ENCODE measurements at places on chromosomes 3 and 15. TPM values are rescaled to one million over a fixed set of nuclear protein-coding genes. Genes with fewer than 3 reads are reported as not detected.

PLA1A gene
- 0.75 TPM for total RNA-seq

KBTBD8 gene
- 5.8 TPM for total RNA-seq

DNA sequence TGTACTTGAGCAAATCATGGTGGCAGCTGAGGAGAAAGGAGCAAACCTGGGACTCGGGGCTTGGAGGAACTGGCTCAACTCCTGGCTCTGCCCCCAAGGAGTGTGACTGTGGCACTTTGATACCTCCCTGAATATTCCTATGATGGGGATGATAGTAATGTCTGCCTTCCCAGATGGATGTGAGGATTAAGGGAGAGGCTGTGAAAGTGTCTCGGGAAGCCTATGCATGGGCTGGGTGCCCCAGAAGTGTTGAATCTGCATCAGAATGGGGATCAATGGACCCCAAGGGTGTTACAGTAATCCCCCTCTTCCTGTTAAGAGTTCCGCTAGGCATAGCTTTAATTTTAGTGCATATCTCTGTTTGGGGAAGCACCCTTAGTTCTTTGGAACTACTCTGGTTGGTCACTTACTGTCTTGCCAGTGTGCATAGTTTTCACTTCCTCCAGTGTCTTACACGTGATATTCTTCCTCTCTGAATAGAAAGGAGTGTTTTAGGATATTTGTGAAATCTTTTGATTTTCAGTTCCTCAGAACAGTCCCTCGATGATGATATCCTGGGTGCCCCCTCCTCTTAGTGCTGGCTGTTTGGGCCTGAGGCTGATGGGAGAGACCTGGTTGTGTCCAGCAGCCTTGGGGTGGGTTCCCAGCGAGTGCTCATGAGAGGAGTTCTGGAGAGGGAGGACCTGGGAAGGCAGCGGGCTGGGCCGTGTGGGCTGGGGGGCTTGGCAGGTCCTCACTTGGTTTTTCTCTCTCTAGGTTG lies 97.5 kb downstream of the CHDH start:
- no peak for DNase-seq
- no peak overlapping the region for H3K4me3 ChIP-seq
- no peaks in the 10 kb centered on the region for H3K36me3 ChIP-seq
- H3K27me3 ChIP-seq: no peaks in the 10 kb centered on the region

DNA sequence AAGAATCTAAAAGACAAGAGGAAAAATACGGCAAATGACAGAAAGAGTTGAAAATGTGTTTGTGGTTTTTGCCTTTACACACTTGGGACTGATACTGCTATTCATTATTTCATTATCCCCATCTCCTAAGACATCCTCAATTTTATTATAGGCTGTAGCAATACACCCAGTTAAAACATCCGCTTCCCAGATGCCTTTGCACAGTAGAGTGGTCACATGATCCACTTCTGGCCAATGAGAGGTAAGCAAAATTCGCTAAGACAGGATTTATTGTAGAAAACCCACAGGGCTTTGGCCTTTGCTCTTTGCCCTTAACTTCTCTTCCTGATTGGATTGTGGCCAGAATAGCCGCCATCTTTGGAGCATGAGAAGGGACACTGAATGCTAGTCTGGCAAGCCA lies 53.2 kb upstream of the BOC start:
- H3K36me3 ChIP-seq: no peaks in the 10 kb centered on the region
- DNase-seq: no peak
- no peak overlapping the region for H3K27ac ChIP-seq
- no peaks in the 10 kb centered on the region for H3K4me1 ChIP-seq

DNA sequence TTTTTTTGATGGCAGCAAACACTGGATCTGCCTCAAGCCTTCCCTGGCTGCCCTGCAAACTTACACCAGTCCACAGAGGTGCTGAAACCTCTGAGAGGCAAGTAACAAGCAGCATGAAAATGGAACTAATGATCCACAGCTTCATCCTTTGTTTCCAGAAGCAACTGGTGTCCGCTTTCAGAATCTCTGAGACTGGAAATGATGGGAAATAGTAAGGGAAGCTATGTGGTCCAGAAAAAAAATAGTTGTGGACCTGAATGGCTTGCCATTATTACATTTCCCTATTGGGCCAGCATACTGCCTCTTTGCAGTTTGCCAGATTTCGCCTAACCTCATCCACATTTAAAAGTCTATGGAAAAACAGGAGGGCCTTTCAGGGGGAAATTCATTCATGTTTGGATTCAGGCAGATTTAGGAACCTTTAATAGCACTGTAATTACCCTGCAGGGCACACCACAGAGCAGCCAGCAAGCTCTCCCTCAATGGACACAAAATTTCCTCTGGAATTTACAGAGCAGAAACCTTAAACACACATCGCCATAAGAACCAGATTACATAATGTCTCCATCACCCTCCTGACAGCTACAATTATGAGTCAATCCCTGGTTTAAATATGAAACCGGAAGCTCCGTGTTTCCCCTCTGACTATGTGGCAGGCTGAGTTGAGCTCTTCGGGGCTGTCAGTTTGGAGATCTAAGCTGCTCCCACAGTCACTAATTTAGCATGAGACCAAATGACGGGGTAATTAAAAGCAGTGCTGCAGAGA lies 134.4 kb downstream of the TMCO5A start:
- no peak overlapping the region for H3K4me3 ChIP-seq
- H3K27ac ChIP-seq: peak overlapping the region; percentile 85
- H3K27me3 ChIP-seq: no peaks in the 10 kb centered on the region
- H3K36me3 ChIP-seq: no peaks in the 10 kb centered on the region
- H3K4me1 ChIP-seq: peaks cover 28% of the 10 kb centered on the region
- peak; percentile 14 for DNase-seq

DNA sequence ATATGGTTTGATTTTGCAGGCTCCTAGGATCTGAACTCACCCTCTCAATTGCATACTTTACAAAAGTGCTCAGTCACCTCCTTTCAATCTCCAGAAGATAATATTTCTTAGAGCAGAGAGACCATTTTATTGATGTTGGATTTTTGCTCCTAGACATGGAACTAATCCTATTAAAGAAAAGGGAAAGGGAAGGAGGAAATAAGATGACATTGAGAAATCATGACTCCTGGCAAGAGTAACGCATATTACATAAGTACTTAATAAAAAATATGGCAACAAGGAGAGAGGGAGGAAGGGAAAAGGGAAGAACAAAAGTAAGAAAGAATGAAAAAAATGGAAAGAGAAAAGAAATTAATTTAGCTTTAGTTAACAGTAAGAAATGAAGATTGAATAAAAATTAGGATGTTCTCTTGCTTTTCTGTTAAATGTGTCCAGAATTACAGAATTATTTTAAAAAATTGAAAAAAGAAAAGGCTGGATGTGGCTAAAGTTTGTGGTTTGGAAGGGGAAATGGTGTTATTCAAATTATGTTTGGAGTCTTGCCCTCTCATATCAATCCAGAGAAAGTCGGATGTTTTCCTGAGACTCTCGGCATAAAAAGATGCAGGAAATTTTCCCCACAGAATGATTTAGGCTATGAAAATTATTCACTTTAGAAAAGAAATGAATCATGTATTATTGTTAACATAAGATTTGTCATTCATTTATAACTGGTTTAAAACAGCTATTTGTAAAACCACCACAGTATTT lies 474.0 kb downstream of the FGF12 start:
- H3K27ac ChIP-seq: no peak overlapping the region
- no peaks in the 10 kb centered on the region for H3K4me1 ChIP-seq
- no peak for DNase-seq
- H3K27me3 ChIP-seq: no peaks in the 10 kb centered on the region
- no peak overlapping the region for H3K4me3 ChIP-seq
- H3K36me3 ChIP-seq: no peaks in the 10 kb centered on the region

DNA sequence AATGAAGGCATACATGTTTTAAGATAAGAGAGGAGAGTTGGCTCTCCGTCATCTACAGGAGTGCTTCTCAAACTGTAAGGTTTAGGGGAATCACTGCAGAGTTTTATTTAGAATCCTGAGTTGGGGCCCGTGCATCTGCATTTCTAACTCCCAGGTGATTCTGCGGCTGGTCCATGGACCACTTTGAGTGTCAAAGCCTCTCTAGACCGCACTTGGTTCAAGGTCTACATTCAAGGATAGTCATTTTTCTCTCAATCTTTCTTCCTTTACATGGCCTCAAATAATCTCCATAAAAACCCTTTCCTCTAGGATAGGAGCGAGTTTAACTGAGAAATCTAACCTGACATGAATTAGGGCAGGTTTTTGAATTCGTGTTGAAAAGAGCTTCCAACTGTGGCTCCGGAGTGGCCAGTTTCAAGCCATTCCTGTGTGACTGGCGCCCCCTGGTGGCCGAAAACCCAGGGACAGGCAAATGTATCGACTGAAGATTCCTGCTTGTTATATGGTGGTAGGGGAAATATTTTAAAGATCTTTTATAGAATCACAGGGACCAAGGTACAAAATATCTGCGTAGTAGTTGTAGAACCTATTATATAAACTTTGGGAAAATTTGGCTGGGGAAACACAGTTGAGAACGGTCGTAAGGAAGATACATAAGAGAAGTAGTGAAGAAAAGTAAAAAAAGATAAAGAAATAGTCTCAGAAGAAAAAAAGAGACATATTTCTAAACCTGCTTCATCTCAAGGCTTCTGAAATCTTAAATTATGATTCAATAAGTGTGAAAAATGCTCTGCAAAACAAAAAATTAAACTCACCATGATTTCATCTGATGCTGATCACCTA lies 11.9 kb downstream of the GABRR3 start:
- H3K36me3 ChIP-seq: no peaks in the 10 kb centered on the region
- no peak overlapping the region for H3K27ac ChIP-seq
- H3K27me3 ChIP-seq: no peaks in the 10 kb centered on the region
- peak; percentile 75 for DNase-seq
- H3K4me3 ChIP-seq: no peak overlapping the region
